ENCODE measurements at places on chromosomes 4 and X. TPM values are rescaled to one million over a fixed set of nuclear protein-coding genes. Genes with fewer than 3 reads are reported as not detected.

- DNase-seq = no peak
Observed at GRCh38 chrX:115311139-115311538, 21.6 kb downstream of the LUZP4 start.

DNA sequence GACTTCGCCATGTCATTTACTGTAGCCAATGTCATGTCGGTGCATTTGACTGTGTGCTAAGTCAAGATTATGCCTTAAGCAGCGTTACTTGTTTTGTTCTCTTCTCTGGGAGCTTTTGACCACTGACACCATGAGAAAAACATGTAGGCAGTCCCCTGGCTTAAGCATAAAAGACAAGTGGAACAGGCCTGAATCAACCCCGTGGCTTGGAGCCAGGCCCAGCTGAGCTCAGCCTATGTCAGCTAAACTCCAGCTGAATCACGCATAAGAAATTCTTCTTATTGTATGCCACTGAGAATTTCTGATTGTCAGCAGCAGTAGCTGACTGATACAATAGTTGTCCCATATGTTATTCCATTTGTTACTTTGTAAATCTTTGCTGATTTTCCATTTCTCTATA is 261.9 kb downstream of the CBLL2 start:
- peak; percentile 89 for DNase-seq

DNA sequence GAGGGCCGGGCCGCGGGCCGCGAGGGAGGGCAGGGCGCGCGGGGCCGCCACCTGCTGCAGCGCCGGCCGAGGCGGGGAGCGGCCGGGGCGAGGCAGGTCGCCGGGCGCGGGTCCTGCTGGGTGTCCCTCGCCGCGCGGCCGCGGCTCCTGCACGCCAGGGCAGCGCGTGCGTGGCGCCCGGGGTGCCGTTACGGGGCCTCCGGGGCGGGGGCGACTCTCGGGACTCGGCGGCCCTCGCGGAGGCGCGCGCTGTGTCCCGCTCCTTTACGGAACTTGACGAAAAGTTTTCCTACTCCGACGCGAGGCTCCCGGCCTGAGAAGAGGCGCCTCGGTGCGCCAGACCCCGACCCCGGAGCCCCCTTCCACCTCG is 329 bp downstream of the TBC1D14 start:
- no peak for DNase-seq

GRCh38 chrX:22105231-22105630 is 73.1 kb downstream of the PHEX start:
- DNase-seq = peak; percentile 93

GRCh38 chrX:45046417-45046816 is 154.3 kb downstream of the DIPK2B start:
- no peak for DNase-seq

DNA sequence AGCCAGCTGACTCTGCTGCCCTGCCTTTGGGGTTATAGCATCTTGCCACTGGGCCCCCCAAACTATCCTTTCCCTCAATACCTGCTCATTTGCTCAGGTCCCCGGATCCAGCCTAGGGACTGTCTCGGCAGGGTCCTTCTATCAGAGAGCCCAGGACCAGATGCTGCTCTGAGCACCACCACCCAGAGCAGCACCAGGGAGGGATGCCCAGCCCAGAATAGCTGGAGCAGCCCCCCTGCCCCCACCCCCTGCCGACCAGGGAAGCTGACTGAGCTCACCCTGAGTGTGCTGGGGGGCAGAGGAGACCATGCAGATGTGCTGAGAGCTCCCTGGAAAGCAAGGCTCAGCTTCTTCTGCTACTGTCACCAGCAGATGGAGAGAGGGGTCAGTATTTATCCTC is 103.6 kb upstream of the IGSF1 start:
- DNase-seq = no peak

The BEX2 gene
- 14.3 TPM for total RNA-seq

The CYTL1 gene
- 12.5 TPM for total RNA-seq

The MAGEB17 gene
- not detected for total RNA-seq

Measured in fibroblast of the aortic adventitia (primary cell).